Right renal cortex interstitium (tissue), 3 donors: ENCODE measurements at places on chromosomes 5 and 9. TPM values are rescaled to one million over a fixed set of nuclear protein-coding genes. Genes with fewer than 3 reads are reported as not detected.

The GFI1B gene
- 1.3 TPM for polyA plus RNA-seq

The FBP2 gene
- polyA plus RNA-seq: 0.10 TPM

The IL7R gene
- 0.60 TPM for polyA plus RNA-seq

The IFNK gene
- not detected for polyA plus RNA-seq

The SH3PXD2B gene
- 31.5 TPM for polyA plus RNA-seq

The TAF1L gene
- 0.10 TPM for polyA plus RNA-seq

The FREM1 gene
- 177 TPM for polyA plus RNA-seq

The PCDHB5 gene
- polyA plus RNA-seq: 8.1 TPM

The CNTLN gene
- 14.9 TPM for polyA plus RNA-seq

The CDC25C gene
- 8.4 TPM for polyA plus RNA-seq

The MAP1B gene
- polyA plus RNA-seq: 12.3 TPM

The PTGDS gene
- 29.3 TPM for polyA plus RNA-seq

The CRB2 gene
- 21.8 TPM for polyA plus RNA-seq

The MELK gene
- polyA plus RNA-seq: 22.1 TPM

The CERCAM gene
- 32.3 TPM for polyA plus RNA-seq

The OLFML2A gene
- polyA plus RNA-seq: 21.4 TPM

The MYMK gene
- polyA plus RNA-seq: not detected

The SLC6A3 gene
- 0.41 TPM for polyA plus RNA-seq

The POU5F2 gene
- 0.04 TPM for polyA plus RNA-seq
